Effector memory CD8-positive, alpha-beta T cell (primary cell): ENCODE measurements at places on chromosomes 12 and 14.

DNA sequence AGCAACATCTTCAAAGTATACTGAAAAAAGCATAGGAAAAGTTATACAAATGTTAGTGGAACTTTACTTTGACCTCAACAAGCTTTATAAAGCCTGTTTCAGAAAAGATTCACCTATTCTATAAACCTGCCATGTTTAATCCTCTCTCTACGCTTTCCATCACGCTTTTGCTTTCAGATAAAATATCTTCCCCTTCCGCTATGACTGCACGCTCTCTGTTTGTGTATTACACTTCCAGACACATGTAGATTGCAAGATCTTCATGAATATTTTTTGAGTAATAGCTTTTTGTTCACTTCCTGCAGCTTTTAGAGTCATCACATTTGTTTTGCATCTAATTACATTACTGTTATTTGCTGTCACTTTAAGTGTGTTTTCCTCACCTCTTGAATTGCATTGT, 271.4 kb downstream of the RASSF9 start:
- DNase-seq: no peak

- DNase-seq: no peak
Measured at GRCh38 chr12:49658276-49658675, 34.9 kb downstream of the PRPF40B start.

GRCh38 chr14:24701062-24701461, 67.1 kb upstream of the GZMB start:
- DNase-seq: no peak

- DNase-seq: no peak
Measured at GRCh38 chr12:81083018-81083417, 5.1 kb downstream of the ACSS3 start.

GRCh38 chr12:124007826-124008570, 35.0 kb downstream of the ZNF664 start:
- no peak for DNase-seq

- DNase-seq: peak; percentile 21
Measured at GRCh38 chr14:70642303-70643235, 853 bp downstream of the TTC9 start.

GRCh38 chr12:131642771-131643170, 68.1 kb upstream of the SFSWAP start:
- no peak for DNase-seq

GRCh38 chr14:102154821-102155549, 15.3 kb downstream of the WDR20 start:
- no peak for DNase-seq

- no peak for DNase-seq
Measured at GRCh38 chr12:14901228-14901562, 15.5 kb upstream of the MGP start.

DNA sequence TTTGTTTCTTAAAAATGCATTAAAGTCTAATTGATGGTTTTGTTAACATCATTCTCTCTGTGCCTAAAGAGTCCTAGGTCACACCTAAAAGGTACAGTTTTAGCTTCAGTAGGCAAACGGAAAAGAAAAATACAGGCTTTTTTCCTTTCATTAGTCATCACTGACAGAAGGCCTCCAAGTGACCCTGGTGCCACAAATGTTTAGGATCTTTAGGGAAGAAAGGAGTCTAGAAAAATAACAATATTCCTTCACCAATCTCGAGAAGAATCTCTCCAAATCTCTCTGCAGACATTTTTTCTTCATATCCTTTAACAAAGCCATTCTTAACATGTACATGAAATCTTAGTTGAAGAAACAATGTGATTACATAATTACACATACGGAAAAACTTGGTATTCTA, 2.0 kb downstream of the DENND5B start:
- no peak for DNase-seq
